Hematopoietic multipotent progenitor cell treated with erythropoietin and hydrocortisone succinate and interleukin-3 and kit ligand, for 6 days (in vitro differentiated cells): ENCODE measurements at places on chromosomes 5 and 9.
A peak's percentile ranks its signal among the peaks of the same experiment; 100 is the strongest.

GRCh38 chr5:118253225-118254061, 734.9 kb downstream of the DTWD2 start:
- DNase-seq = no peak

GRCh38 chr9:132042324-132042723, 37.3 kb downstream of the MED27 start:
- peak; percentile 39 for DNase-seq

DNA sequence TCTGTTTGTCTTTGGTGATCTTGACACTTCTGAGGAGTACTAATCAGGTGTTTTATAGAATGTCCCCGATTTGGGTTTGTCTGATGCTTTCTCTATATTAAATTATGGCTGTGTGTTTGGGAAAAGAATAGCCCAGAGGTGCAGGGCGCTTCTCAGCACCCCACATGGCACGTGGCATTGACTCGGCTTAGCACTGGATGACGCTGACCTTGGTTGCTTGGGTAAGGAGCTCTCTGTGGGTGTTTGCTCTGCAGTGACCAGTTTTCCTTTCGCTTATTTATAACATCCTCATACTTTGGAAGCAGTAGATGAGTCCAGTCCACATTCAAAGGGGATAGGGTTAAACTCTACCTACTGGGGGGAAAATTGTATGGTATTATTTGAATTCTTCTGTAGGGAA, 12.5 kb upstream of the FAM120AOS start:
- DNase-seq = no peak

DNA sequence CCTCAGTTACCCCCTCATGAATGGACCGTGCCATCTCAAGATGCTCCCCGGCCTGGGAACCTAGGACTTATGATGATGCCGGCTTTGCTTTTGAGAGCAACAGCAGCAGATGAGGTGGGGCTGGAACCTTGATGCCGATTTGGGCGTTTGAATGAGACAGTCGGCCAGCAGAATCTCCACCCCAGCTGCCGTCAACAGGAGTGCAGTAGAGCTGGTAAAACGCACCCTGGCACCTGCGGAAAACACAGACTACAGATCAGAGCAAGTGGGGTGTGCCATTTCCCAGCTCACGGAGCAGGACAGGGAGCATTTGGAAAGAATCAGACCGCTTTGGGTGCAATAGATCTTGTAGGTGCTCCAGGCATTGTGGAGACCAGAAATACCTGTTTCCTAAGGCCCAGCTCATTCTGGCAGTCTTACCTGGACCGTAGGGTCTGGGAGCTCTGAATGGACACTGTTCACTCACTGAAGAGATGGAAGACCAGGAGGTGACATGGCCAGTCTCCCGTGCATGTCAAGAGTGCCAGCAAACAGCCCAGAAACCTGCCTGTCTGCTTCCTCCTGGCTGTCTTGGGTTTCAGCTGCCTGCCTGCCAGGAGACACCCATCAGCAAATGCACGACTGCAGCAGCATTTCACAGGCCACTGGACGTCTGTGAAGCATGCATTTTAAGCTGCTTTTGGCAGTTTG, 317.7 kb upstream of the IRX4 start:
- no peak for DNase-seq

- DNase-seq = no peak
These were observed 134.1 kb downstream of the NUDT12 start for GRCh38 chr5:103428411-103428871.

- peak; percentile 19 for DNase-seq
These were observed 213.2 kb downstream of the TMC1 start for GRCh38 chr9:72734631-72735030.

- peak; percentile 80 for DNase-seq
These were observed 16.5 kb downstream of the ASS1 start for GRCh38 chr9:130461218-130461630.
